Stimulated activated CD8-positive, alpha-beta memory T cell treated with anti-CD3 and anti-CD28 coated beads, Interleukin-12 subunit alpha, Interleukin-12 subunit beta, amount 100 ng/mL, for 1 hour (primary cell): ENCODE measurements at places on chromosomes 12 and 14.

DNA sequence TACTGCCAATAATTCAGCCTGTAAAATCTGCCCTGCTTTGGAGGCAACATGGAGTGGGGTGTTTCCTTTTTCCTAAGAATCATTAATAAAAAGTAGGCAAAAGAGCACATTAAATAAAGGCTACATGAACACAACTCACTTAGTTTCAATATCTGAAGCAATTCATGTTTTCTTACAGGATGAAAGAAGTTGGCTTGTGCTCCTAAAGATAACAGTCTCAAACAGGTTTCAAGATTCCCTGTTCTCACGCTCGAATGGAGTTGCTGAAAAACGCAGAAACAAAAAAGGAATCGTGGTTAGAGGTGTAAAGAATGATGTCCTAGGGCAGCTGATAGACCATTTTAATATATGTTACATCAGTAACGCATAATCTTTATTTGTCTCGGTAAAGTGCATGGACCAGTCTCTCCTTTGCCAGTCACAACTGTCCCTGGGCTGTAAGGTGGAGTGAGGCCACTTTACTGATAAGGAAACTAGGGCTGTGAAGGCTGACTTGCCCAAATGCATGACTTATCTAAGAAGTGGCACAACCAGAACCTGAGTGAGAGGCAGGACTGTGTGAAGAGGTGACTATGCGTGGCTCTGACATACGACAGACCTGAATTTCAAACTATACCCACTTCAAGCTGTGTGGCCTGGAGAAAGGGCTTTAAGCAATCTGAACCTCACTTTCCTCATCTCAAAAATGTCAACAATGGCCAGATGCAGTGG lies 12.6 kb downstream of the GIT2 start:
- DNase-seq = no peak

DNA sequence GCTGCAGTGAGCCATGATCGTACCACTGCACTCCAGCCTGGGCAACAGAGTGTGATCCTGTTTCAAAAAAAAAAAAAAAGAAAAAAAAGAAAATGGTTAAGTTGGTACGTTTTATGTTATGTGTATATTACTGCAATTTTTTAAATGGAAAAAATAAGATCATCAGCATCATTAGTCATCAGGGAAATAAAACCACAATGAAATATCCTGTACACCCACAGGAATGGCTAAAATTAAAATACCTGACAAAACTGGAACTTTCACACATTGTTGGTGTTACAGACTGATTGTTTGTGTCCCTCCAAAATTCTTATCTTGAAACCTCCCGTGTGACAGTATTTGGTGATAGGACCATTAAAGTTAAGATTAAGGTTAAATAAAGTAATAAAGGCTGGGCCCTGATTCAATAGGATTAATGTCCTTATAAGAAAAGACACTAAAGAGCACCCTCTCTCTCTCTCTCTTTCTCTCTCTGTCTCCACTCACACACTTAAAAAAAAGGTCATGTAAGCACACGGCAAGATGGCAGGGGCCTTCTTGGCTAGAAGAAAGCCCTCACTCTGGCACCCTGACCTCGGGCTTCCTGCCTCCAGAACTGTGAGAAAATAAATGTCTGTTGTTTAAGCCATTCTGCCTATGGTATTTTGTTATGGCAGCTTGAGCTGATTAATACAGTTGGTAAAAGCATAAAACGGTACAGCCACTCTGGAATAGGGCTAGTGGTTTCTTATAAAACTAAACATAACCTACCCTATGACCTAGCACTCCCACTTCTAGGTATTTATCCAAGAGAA lies 48.3 kb upstream of the ZFP36L1 start:
- no peak for DNase-seq

GRCh38 chr12:64696080-64696741 lies 63.0 kb downstream of the GNS start:
- DNase-seq = no peak

GRCh38 chr12:88756153-88756552 lies 175.9 kb upstream of the KITLG start:
- DNase-seq = no peak

- DNase-seq = no peak
Observed at GRCh38 chr12:107282628-107283027, 189.3 kb upstream of the CRY1 start.

DNA sequence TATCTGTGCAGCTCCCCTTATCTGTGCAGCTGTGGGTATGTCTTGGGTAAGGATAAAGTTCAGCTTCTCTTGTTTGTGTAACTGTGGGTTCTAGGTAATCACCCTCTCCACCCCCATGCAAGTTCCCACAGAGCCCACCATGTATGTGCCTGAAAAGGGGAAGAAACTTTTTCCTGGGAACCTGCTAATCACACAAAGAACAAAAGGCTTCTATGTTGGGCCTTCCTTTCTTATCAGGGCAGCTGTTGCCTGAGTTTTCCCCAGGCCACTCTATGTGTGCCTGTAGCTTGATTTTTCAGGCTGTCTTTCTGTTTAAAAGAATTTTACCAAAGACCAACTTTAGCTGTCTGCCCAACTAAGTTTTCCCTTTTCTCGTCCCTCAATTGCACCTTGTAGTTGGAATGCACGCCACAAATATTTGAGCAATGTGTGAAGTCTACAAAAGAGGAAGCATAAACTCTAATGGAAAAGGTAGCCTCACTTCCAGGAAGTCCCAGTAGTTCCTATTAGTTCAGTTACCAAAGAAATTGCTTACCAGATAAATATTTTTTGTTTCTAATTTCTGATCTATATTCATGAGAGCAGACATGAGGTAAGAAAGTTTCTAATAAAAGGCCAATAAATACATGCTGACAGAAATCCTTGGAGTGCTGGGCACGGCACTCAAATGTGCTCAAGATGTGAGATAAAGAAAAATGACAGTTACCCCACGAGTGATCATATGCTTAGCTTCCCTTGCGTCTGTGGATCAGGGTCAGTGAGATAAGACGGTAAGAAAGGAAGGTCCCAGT lies 2.7 kb upstream of the GALC start:
- DNase-seq = no peak
